ENCODE measurements at places on chromosomes 6 and 20.

- DNase-seq, result no peak
Measured at GRCh38 chr6:22884456-22884855, 315.1 kb downstream of the HDGFL1 start.

- no peak for DNase-seq
Measured at GRCh38 chr20:1450926-1451491, 15.6 kb downstream of the NSFL1C start.

DNA sequence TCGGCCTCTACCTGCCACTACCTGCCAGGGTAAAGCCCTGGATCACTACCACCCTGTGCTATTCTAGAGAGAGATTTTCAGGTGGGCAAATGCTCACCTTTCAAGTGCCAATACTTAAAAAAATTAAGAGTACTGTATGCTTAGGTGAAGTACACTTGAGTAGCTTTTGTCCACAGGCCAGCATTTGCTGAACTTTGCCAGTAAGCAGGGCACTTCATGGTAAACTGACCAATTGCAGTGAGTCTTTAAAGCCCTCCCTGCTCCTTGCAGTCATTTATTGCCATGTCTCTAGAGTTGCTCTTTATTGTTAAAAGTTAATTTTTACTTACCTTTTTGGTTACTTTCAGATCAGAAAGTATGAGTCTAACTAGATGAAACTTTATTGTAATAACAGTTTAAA lies 58.5 kb downstream of the PLAGL1 start:
- DNase-seq, result no peak

- DNase-seq, result no peak
Measured at GRCh38 chr6:99412065-99412464, 13.0 kb downstream of the PNISR start.

DNA sequence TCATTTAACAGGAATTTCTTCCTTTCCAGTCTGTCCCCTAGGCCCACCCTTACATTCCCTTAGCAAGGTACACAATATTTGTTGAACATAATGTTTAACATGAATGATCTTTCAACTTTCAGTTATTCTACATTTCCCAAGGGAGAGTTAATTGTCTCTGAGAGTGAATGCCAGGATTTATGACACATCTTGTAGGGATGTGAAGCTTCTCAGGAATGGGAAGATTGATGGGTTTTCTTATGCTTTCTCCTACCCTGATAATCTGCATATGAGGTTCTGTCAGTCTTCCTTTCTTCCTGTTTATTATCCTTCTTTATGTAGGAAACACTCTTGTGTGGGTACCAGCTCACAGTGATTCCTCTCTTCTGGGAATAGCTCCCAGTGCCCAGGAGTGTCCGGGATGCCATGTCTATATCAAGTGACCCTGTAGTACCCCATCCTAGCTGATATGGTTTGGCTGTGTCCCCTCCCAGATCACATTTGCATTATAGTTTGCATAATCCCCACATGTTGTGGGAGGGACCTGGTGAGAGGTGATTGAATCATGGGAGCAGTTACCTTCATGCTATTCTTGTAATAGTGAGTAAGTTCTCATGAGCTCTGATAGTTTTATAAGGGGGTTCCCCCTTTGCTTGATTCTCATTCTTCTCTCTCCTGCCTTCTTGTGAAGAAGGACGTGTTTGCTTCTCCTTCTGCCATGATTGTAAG lies 7.1 kb upstream of the FYN start:
- no peak for DNase-seq

DNA sequence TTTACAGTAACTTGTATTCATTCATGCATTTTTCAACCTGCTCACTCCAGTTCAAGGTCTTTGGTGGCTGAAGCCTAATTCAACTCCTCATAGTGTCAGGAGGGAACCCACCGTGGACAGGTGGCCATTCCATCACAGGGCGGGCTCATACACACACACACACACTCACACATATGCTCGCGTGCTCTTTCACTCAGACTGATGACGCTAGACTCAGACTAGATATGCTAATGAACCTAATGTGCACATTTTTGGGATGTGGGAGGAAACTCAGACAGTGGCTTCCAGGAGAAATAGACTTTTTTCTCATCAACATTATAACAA lies 56.7 kb downstream of the TRIM27 start:
- no peak for DNase-seq

- no peak for DNase-seq
Measured at GRCh38 chr6:170202416-170203135, 88.3 kb downstream of the DLL1 start.

DNA sequence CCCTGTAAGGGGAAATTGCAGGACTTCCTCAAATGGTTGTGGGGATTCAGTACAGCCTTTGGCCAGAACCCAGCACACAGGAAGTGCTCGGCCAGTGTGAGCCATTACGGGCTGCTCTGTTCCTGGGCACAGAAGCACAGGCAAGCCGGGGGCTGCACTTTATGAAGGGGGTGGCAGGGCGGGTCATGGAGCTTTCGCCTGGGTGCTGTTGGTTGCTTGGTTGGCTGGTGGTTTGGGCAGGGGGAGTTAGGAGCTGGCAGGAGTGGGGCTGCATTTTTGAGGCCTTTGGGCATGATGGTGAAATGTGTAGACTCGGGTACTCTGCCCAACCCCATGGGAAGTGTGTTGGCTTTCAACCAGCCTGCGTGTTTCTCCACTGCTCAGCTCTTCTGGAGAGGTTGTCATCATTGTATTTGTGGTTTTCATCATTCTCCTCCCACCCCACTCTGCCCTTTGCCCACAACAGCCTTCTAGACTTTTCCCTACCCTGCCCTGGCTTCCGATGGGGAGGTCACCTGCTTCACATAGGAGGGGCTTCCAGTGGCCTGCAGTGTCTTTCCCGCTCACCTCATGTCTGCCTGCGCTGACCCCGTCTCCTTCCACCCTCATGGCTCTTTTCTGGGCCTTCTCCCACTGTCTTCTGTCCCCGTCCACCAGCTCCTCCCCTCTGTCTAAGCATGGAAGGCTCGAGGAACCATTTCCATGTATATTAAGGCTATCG lies 16.1 kb upstream of the RBM38 start:
- no peak for DNase-seq

DNA sequence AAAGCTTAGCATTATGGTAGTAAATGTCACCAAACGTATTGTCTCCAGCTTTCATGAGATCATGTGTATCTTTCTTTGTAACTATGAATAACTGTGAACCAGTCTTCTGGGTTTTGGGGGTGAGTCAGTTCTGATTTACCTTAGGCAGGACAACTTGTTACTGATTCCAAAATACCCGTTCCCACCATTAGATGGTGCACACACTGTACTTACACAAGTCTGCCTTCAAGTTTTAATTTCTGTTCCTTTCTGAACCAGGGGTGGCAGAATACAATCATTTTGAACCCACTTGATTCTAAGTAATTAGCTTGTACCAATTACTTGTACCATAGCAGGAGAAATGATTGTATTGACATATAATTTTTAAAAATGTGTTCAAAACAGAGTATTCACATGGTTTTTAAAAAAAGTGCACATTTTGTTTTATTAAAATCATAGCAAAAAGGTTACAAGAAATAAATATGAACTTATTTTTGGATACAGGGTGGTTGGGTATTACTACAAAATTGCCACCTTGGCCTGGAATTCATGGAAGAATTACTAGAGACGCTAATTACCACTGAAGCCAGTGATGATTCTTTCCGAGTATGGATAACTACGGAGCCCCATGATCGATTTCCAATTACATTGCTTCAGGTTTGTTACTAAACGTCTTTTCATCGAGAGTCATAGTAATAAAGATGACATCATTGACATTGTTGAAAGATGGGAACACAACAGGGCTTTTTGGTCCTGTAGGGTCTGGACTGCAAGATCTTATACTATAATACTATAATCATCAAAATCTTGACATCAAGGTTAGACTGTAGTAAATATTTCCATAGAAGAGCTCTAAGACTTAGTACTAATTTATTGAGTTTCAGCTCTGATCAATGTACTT lies 75.2 kb upstream of the GLP1R start:
- no peak for DNase-seq

DNA sequence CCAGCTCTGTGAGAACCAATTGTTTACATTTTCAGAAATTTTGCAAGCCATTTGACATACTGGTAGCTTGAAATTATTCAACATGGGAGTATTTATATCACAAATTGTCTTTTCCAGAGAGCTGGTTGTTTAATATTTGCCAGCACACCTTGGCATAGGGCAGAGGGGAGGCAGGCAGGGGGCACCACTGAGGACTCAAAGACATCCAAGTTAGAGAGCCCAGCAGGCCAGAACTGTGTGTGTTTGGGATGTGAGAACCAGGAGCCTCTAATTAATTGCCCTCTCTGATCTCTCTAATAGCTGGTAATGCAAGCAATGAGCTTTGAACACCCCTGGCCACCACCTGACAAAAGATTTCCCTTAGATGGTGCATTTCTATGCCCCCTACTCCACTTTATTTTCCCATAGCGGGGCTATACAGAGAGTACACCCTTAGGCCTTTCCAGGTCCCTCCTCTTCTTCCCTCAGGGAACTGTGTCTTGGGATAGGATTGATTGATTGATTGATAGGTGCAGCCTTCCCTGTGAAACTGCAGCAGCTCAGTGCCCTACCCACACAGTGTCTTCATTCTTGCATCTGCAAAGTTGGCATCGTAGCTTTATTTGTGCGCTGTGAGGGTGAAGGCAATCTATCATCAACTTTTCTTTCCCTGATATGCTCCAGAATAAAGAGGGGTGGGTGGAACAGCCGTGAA lies 29.2 kb downstream of the MOCS1 start:
- no peak for DNase-seq

GRCh38 chr6:53464927-53465460 lies 79.9 kb downstream of the GCLC start:
- no peak for DNase-seq

- DNase-seq, result no peak
Measured at GRCh38 chr6:131027326-131027725, 35.7 kb downstream of the EPB41L2 start.

GRCh38 chr20:63179687-63180568 lies 36.0 kb downstream of the YTHDF1 start:
- no peak for DNase-seq

- DNase-seq, result no peak
Measured at GRCh38 chr6:113377362-113377942, 479.7 kb upstream of the MARCKS start.

- no peak for DNase-seq
Measured at GRCh38 chr20:10922506-10922905, 248.7 kb upstream of the JAG1 start.

GRCh38 chr6:149990212-149990660 lies 26.5 kb downstream of the ULBP1 start:
- DNase-seq, result no peak

- DNase-seq, result no peak
Measured at GRCh38 chr20:50563133-50563944, 53.2 kb downstream of the PTPN1 start.

GRCh38 chr6:121533321-121533841 lies 97.9 kb downstream of the GJA1 start:
- DNase-seq, result no peak

- no peak for DNase-seq
Measured at GRCh38 chr6:26104457-26105108, 17.4 kb downstream of the HFE start.

- no peak for DNase-seq
Measured at GRCh38 chr6:148952147-148953035, 205.6 kb downstream of the UST start.

GRCh38 chr6:73747289-73747688 lies 51.3 kb downstream of the CD109 start:
- DNase-seq, result no peak

DNA sequence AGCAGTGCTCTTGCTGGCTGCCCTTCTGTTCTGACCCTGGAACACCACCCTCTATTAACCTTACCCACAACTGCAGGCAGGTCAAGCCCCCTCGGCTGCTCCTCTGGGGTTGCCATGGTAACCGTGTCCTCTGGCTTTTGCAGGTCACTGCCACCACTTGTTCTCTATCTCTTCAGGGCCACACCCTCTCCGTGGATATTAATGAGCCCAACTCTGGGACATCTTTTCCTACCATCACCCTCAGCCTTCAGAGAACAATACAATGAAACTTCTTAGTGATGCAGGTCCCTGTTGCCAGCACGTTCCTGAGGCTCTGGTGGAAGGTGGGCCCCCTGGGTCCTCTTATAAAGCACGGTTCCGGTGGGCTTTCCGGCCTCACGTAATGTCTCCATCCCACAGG lies 30.8 kb upstream of the MICB start:
- DNase-seq, result no peak

- no peak for DNase-seq
Measured at GRCh38 chr6:42532038-42532669, 31.7 kb upstream of the UBR2 start.

DNA sequence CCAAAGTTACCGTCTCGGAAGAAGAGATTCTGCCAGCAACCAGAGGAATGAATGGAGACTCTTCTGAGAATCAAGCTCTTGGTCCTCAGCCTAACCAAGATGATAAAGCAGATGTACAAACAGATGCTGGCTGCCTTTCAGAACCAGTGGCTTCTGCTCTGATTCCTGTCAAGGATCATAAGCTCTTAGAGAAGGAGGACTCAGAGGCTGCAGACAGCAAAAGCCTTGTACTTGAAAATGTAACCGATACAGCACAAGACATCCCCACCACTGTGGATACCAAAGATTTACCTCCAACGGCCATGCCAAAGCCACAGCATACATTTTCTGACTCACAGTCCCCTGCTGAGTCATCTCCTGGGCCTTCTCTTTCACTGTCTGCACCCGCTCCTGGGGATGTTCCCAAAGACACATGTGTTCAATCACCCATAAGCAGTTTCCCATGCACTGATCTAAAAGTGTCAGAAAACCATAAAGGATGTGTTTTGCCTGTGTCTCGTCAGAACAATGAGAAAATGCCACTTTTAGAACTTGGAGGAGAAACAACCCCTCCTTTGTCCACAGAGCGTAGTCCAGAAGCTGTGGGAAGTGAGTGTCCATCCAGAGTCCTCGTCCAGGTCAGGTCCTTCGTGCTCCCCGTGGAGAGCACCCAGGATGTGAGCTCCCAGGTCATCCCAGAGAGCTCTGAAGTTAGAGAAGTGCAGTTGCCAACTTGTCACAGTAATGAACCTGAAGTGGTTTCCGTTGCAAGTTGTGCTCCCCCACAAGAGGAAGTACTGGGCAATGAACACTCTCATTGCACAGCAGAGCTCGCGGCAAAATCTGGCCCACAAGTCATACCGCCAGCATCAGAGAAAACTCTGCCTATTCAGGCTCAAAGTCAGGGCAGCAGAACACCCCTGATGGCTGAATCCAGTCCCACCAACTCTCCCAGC lies 109.6 kb downstream of the RTN4IP1 start:
- DNase-seq, result peak; percentile 85

DNA sequence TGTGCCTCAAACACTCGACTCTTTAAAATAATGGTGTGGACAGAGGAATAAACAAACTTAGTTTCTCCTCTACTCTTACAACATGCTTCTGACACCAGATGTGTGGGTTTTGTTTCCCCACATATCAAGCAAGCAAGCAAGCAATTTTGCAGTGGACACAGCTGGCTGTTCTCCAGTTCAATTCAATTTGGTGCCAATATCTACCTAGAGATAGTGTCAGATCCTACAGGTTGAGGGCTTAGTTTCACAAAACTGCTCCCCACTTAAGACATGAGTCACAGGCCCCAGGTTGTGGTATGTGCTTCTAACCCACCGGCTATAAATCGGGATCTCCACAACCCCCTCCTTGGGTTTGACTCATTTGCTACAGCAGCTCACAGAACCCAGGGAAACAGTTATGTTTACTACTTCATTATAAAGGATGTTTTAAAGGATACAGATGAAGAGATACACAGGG lies 131.4 kb upstream of the TRAF3IP2 start:
- no peak for DNase-seq

- DNase-seq, result no peak
Measured at GRCh38 chr6:113122060-113122459, 735.1 kb upstream of the MARCKS start.

GRCh38 chr6:72703093-72703492 lies 81.2 kb downstream of the KCNQ5 start:
- no peak for DNase-seq

All from stimulated activated CD4-positive, alpha-beta T cell treated with anti-CD3 and anti-CD28 coated beads, Interleukin-4, amount 100 ng/mL, for 4 hours (primary cell).